ENCODE measurements at places on chromosomes 1 and 21. TPM values are rescaled to one million over a fixed set of nuclear protein-coding genes. Genes with fewer than 3 reads are reported as not detected.

DNA sequence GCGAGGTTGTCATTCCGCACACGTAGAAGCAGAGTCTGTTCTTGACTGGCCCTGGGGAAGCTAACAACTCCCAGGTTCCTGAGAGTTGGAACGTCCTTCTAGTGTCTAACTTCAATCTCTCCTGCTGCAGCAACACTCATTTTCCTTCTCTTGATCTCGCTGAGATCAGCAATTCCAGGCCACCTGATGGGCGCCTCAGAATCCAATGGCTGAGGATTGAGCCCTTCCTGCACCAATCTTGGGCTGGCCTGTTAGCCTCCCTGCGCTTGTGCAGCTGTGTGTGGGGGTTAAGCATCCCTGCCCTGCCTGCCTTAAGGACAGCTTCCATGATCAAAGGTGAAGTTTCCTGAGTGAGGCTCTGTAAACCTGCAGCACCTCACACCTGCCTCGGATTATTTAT, 87.9 kb downstream of the SYT2 start:
- no peak for DNase-seq

FAM131C gene
- 0.20 TPM for total RNA-seq

DNA sequence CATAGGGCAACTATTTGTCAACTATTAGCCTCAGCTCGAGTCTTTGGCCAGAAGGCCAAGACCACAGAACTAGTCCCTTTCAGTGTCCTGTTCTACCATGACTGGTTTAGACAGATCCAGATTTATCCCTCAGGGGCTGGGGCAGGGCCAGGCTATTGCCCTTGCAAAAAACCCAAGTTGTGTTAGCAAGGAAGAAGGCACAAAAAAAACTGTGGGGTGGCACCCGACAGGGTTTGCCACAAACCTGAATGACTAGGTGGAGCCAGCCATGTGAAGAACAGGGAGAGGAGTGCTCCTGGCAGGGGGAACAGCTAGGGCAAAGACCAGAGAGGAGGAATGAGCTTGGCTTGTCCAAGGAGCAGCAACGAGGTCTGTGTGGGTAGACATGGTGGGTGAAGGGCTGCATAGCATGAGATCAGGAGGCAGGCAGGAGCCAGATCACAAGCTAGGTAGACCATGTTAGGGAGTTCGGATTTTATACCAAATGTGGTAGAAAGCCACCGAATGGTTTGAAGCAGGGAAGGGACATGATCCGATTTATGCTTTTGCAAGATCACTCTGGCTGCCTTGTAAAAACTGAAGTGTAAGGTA, 4.3 kb downstream of the DCST1 start:
- no peak for DNase-seq

- no peak for DNase-seq
Observed at GRCh38 chr1:19416921-19417470, 68.3 kb downstream of the CAPZB start.

GRCh38 chr1:37537378-37537777, 16.7 kb downstream of the SNIP1 start:
- peak; percentile 40 for DNase-seq

DNA sequence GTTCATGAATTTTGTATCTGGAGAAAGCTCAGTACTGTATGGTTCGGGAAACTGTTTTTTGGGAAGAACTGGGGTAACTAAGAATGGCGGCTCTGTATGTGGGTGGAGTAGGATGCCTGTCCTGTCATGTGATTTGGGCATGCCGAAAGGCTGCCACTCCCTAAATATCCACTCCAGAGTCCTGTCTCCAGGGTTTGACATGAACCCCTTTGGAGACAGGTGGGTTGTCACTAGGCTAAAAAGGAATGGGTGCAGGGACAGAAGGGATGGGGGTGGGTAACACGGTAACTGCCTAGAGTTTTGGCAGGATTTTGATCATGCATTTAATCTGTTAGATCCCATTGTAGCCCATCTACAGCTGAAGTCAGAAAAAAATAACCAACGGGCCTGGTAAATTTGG, 150.1 kb downstream of the KCNJ6 start:
- DNase-seq: no peak

GRCh38 chr1:209805341-209805781, 581 bp downstream of the IRF6 start:
- no peak for DNase-seq

- DNase-seq: no peak
Observed at GRCh38 chr21:15735409-15735808, 5.6 kb downstream of the USP25 start.

DNA sequence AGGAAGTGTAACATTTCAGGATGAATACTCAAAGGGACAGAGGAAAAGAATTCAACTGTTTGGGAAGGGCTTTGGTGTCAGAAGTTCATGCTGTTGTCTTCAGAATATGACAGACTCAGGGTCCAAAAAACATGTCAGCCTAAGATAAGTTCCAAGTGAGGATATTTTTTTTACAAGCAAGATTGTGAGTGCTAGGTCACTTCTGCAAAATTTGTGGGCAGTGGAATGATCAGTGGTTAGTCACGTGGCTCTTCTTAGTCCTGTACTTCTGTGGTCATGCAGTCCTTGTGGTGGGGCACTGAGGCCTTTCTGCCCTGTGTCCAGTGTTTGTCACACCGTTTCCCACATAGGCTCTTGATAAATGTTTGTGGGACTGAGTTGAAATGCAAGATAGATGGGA, 5.2 kb downstream of the RGL1 start:
- peak; percentile 62 for DNase-seq

- DNase-seq: no peak
Observed at GRCh38 chr1:205028924-205029323, 14.1 kb upstream of the CNTN2 start.

DNA sequence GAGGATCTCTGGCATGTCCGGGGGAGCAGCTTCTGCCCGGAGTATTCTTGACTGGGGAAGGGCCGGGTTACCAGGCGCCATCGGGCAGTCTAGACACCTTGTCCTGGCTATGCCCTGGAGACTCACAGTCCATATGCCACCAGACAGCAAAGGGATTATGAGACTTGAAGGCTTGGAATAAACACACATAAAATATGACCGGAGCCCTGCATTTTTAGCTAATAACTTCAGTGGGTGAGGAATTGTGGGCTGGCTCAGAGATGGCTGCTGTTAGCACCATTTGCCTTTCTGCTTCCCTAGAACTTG, 15.5 kb downstream of the NTPCR start:
- no peak for DNase-seq

PPIAL4G gene
- total RNA-seq: not detected

AMY1B gene
- total RNA-seq: not detected

DNA sequence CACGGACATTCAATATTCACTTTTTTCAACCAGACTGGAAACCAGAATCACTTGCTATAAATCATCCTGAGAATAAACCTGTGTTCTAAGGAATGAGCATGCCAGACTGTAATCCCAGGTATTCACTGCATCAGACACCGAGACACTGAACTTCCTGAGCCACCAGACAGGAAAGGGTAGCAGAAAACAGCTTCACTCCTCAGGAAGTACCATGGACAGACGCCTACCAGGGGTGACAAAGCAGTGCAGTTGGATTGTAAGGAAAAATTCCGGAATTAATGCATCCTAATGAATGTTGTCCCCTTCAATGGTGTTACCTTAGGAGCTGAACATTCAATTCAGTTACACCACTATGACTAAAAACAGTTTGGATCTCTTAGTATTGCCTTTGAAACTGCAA, 156.1 kb downstream of the PIGK start:
- DNase-seq: no peak

DNA sequence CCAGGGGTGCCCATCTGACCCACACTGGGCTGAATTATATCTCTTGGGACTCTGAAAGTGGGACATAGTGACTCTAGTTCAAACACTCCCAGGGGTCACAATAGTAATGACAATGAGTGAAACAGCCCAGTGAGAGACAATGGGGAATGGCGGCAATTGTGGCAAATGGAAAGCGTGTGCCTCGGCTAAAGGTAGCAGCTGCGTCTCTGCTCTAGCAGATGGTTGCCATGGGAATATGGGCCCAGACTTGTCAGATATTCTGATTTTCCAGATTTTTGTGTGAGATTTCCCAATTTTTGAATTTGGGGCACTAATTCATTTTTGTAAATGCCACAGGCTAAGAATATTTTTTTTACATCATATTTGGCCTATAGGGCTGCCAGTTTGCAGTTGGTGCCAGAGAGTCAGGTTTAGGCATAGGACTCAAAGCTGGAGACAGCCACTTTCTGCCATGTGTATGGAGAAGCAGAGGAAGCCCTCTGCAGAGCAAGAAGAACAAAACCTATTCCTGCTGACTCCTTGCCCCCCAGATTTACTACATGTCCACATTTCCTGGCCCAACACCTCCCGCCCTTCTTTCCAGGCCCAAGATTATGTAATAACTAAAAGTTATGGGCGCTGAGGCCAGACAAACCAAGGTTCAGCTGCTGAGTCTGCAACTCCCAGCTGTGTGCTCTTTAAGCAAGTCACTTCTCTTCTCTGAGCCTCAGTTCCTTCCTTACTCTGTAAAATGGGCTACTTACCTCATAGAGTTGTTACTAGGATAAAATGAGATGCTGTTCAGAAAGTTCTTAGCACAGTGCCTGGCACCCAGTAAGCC, 21.6 kb upstream of the PTP4A2 start:
- DNase-seq: no peak

DSTYK gene
- total RNA-seq: 4.4 TPM

DNA sequence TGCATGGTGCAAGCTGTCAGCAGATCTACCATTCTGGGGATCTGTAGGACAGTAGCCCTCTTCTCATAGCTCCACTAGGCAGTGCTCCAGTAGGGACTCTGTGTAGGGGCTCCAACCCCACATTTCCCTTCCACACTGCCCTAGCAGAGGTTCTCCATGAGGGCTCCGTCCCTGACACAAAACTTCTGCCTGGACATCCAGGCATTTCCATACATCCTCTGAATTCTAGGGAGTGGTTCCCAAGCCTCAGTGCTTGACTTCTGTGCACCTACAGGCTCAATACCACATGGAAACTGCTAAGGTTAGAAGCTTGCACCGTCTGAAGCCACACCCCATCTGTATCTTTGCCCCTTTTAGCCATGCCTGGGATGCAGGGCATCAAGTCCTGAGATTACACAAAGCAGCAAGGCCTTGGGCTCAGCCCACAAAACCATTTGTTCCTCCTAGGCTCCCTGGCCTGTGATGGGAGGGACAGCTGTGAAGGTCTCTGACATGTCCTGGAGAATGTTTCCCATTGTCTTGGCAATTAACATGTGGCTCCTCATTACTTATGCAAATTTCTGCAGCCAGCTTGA, 117.0 kb upstream of the NFIA start:
- no peak for DNase-seq
